ENCODE measurements at places on chromosomes 6 and 20.
A peak's percentile ranks its signal among the peaks of the same experiment; 100 is the strongest.

DNA sequence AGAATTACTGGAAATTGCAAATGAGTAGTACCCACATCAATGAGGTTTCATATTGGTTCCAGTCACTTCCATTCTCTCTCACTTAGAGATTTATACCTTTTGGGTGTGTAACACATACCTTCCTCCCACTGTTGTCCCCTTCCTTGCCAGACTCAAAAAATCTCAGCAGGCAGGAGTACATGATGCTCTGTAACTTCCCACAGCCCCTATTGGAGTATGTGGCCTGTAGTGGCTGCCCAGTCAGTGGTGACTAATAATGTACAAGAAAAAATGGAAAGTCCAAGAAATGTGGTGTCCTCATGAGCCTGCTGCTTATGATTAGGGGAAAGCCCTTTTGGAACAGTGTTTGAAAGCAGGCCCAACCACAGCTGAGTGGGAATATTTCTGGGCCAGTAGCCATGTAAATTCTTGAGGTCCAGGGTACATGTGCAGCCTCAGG lies 312.0 kb downstream of the ZFAND3 start:
- no peak for DNase-seq

GRCh38 chr6:166739976-166740318 lies 112.9 kb upstream of the RPS6KA2 start:
- no peak for DNase-seq

- DNase-seq = no peak
These were observed 245.3 kb upstream of the UFL1 start for GRCh38 chr6:96276305-96276704.

- no peak for DNase-seq
These were observed 8.4 kb upstream of the PPP1R14C start for GRCh38 chr6:150134280-150134920.

DNA sequence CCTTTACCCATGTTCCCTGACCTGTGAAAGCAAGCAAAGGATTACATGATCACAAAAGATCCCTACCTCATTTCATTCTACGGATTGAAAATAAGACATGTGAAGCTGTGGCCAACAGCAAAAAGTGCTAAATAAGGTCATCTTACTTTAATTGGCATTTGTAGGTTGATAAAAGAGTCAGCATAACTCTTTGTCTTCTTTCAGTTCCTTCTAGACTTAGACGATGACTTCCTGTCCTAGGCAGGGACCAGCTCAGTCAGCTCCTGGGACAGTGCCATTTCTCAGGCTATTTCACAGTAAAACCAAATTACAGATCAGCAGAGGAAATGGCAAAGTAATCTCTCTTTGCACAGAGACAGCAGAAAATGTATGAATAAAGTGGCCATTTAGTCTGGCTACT lies 480.7 kb downstream of the RFPL4B start:
- DNase-seq = no peak

GRCh38 chr20:43987531-43987930 lies 72.9 kb downstream of the TOX2 start:
- DNase-seq = no peak

DNA sequence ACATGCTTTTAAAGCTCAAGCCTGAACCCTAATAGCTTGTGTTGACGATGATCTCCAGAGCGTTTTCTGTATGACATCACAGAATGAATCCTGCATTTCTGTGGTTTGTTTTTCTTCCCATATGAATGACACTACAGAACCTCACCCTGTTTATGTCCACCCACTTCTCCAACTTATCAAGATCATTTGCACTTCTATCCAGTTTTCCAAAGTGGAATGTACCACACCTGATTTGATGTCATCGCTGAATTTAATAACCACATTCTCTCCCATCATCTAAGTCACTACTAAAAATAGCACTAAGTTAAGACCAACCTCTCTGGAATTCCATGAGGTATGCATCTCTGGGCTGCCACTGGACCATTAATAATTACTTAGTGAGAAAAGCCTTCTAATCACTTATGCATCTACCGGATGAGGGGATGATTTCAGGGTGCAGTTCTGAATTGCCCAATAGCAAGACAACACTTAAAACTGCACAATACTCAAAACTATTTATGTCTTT lies 33.3 kb upstream of the CITED2 start:
- no peak for DNase-seq

DNA sequence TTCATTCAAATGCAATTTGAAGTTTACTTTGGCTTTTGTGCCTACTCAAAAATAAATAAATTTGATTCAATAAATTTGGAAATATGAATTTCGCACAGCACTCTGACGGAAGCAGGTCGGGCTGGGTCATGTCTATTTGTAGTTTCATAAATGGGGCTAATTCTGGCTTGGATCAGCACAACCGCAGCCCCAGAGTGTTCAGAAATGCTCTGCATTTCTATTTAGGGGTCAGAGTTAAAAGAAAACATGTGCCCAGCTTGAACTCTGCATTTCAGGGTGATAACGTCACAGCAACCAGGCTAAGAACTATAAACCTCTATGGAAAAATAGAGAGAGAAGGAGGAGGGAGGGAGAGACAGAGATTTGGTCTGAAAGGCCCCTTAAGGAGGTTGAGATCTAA lies 480.9 kb upstream of the NOX3 start:
- no peak for DNase-seq

DNA sequence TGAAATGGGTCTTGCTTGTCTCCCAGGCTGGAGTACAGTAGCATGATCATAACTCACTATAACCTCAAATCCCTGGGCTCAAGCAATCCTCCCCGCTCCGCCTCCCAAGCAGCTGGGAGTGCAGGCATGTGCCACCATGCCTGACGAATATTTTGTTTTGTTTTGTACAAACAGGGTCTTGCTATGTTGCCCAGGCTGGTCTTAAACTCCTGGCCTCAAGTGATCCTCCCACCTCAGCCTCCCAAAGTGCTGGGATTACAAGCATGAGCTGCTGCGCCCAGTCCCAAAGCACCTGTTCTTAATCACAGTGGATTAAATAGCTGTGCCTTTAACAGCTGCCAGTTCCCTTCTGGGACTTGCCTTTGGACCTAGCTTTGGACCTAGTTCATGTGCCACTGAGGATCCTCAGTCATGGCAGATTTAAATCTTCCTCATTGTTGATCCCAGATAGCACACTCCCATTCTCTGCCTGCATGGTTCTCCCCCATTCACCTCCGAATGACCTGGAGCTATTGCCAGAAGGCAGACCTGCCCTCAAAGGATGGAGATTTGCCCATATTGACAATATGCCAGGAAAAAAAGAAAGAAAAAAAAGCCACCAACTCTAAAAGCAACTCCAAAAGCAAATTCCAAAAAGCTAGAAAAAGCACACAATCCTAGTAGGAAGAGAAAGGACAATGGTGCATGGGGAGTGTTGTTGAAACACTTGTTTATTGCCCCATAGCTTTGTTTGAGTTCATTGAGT lies 10.6 kb downstream of the POFUT1 start:
- DNase-seq = no peak

DNA sequence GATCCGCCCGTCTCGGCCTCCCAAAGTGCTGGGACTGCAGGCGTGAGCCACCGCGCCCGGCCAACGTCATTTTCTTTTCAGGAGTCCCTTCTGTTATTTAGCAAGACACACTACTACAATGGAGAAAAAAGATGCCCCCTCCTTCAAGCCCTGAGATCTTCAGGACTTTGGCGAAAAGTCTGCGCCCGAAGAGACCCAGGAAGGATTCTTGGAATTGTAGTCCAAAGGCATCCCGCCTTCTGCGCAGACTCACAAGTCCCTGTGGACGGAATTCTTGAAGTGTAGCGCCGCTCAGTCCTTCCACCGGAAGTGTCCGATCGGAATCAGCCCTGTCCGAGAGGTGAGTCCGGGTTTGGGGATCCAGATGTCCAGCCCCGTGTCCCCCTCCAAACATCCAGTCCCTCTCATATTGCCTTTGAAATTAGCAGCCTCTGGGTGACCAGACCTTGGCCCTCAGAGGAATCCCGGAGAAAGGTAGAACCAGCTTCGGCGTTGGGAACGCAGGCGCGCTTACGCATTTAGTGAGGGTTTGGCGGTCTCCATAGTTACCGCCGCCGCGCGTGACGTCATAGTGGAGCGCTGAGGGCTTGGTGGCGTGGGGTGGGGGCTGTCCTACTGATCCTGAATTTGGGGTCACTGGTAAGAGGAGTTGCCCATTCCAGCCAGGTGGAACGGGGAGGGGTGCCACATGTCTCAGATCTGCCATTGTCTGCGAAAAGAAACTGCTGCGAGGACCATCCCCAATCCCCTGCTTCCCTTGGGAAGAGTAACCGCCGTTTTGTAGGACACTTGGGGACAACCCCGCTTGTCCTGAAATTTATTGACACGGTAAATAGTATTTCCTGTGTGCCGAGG lies 490 bp downstream of the ZNF165 start:
- peak; percentile 92 for DNase-seq

DNA sequence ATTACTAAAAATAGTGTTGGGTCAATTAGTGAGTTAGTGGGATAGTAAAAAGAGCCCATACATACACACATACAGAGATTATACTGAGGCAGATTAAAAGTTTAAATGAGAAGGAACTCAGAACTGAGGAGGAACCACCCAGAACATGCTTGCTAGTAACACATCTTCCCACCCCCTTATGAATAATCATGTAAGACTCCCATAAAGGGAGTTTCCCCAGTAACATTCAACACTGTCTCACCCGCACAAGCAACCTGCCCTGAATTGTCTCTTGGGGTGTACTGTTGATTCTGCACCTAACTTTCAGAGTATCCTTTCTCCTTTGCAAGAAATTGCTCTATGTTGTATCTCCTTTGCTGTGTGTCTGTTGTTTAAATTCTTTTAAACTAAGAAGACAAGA lies 11.1 kb upstream of the HLA-DQB2 start:
- DNase-seq = no peak

- no peak for DNase-seq
These were observed 9.9 kb upstream of the ECT2L start for GRCh38 chr6:138785980-138786379.

GRCh38 chr6:3868544-3868943 lies 19.4 kb downstream of the FAM50B start:
- no peak for DNase-seq

DNA sequence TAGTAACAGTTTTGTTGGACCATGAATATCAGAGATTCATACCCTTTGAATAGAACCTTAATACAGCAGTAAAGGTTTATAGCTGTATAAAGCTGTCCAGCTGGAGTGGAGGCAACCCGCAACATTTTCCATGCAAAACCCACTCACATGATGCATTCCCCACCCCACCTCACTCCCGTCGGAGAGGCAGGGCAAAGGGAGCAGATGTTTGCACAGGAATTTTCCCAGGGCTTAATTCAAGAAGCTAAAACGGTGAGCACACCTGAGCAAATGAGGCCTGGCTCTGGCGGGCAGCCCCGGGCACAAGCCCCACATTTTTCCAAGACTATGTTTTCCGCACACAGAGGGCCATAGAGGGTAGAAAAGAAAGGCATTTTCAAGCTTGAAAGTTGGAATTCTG lies 191.7 kb downstream of the FOXC1 start:
- no peak for DNase-seq

DNA sequence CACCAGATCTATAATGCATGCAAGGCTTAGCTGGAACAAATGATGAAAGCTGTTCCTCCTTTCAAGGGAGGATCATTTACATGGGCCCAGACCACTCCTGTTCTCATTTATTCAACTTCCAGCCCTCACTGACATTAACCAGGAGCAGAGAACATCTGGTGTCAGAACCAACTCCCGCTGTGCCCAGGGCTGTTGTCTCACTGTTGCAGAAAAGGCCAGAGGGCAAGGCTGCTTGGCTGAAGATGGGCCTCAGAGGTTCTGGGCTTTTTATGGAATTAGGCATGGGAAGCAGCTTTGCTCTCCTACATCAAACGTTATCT lies 164.2 kb downstream of the GMPR start:
- DNase-seq = peak; percentile 22

DNA sequence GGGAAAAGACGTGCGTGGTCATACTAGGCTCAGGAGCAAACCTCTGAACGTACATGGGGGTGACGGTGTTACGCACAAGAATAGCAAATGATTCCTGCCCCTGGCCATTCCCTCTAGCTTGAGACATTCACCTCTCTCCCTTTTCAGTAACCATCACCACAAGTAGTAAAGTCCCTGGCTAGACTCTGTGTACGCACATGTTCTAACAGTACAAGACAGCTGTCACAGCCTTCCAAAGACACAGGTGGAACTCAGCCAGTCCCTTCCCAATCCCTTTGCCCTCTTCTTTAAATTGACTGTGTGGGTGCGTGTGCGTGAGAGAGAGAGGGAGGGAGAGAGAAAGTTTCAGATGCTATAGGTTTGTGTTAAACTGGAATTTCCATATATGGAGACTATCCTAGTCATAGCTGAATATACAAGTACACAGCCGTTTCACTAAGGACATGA lies 67.3 kb downstream of the LY86 start:
- no peak for DNase-seq

- no peak for DNase-seq
These were observed 6.5 kb downstream of the ASXL1 start for GRCh38 chr20:32364554-32365208.

DNA sequence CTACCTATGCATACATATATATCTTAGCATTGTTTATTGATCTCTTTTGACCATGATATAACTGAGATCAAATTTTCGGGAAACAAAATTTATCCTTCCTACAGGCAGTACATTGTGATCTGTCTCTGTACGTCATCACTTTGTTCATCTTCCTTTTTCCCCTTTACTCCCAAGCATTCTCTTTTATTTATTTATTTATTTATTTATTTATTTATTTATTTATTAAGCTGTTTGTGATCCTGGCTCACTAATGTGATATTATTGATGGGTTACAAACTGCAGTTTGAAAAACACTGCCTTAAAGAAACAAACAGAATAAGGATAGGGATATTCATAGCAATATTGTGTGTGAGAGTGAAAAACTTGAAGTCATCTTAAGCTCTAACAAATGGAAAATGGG lies 51.2 kb downstream of the MACROD2 start:
- DNase-seq = no peak

- DNase-seq = peak; percentile 43
These were observed 47.9 kb upstream of the DDR1 start for GRCh38 chr6:30836431-30836866.

DNA sequence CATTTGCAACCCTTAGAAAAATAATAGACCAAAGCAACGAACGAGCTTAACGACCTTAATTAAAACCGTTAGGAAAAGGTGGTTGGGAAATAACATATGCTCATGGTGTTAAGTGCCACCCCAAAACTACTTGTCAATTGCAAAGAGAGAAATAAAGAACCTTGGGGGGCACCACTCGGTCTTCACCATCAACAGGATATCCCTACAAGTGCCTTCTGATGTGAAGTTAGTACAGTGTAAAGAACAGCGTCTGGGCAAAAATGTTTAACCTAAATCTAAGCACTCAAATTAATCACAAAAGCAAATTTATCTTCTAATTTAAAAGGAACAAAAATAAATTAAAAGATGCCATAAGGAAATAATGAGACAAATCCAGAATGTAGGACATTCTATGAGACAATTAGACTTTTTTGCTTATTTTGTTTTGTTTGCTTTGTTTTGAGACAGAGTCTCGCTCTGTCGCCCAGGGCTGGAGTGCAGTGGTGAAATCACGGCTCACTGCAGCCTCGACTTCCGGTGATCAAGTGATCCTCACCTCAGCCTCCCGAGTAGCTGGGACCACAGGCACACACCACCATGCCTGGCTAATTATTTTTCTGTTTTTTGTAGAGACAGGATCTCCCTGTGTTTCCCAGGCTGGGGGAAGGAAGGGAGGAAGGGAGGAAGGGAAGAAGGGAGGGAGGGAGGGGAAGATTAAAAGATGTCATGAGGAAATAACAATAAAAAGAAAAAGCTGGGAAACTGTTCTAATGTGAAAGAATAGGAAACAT lies 41.3 kb upstream of the BTN3A2 start:
- DNase-seq = no peak

GRCh38 chr6:47195011-47195650 lies 114.6 kb downstream of the TNFRSF21 start:
- peak; percentile 25 for DNase-seq

All from ovary (tissue), 10 donors.